NCI-H460 (cell line): ENCODE measurements at places on chromosomes 11 and 22. TPM values are rescaled to one million over a fixed set of nuclear protein-coding genes. Genes with fewer than 3 reads are reported as not detected.

Gene SPA17
- total RNA-seq, result 12.7 and 14.0 TPM in 2 replicates

DNA sequence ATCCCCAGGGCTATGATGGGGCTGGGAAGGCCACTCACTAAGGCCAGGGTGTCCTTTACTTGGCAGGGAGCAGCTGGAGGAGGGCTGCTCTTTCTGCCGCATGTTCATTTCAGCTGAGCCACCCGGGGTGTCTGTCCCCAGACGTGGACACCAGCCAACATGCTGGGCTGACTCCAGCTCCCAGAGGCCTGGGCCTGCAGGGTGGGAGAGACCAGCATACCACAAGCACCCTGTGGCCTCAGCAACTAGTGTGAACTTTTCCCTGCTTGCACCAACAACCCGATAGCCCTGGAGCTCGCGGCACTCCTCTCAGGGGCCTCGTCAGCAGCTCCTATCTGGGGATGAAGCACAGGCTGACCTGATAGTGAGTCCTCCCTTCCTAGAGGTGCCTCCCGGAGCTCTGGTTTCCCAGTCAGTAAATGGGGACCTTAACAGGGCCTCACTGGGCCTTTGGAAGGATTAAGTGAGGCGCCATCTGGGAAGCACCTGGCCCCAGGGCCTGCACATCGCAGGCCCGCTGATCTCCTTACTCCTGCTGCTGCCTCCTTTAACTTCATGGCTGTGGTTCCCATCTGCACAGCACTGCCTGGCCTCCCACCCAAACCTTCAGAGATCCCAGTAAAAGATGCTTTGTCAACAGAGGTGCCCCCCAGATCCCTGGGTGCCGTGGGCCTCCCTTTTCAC, 83.4 kb downstream of the GALNT18 start:
- no peak for DNase-seq

GRCh38 chr11:44065161-44065661, 859 bp upstream of the ACCS start:
- no peak for DNase-seq

GRCh38 chr11:35116245-35116644, 22.7 kb upstream of the CD44 start:
- DNase-seq, result no peak

DNA sequence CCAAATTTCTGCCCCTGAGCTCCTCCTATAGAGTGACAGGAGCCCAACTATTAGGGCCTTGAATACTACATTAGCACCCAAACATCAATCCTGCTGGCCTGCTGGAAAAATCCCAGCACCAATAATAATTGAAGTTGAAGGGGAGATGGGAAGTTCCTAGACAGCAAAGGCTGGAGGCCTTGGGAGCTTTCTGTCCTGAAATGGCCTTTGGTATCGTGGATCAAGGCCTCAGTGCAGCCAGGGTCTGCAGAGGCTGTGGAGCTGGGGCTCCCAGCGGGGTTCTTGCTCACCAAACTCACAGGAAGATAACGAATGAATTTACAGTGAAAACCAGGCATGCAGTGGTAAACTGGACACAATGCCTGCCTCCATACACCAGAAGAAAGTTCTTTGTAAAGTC, 9.2 kb upstream of the MICALL1 start:
- no peak for DNase-seq
